ENCODE measurements at places on chromosomes 7 and 10.

- no peak for DNase-seq
These were observed 606.6 kb downstream of the KCNMA1 start for GRCh38 chr10:77030974-77031373.

GRCh38 chr7:41133690-41134299 lies 569.1 kb downstream of the INHBA start:
- DNase-seq, result peak; percentile 19

DNA sequence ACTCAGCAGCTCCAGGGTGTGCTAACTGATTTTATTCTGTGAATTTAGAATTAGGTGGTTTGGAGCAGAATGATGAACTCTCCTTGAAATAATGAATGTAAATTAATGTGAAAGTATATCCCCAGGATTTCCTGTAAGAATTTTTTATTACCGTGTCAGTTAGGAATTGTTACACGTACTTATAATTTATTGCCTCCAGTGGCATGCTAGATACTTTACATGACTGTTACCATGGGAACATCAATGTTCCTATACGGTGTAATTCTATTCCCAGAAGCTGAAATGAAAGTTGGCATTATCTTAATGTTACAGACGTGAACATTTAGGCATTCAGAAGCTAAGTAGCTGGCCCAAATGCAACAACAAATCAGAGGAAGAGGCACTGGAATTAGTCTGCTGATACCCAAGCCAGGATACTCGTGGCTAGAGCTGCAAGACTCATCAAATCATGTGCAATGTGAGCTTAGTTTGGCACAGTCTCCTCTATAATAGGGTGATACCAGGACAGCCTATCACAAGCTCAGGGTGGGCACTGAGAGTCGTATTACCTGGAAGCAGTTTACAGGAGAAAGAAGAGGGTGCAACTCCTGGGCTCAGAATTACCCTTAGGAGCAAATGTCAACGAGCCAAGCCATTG lies 30.0 kb upstream of the PRKAR2B start:
- no peak for DNase-seq

GRCh38 chr7:66099551-66100407 lies 14.9 kb upstream of the CRCP start:
- DNase-seq, result peak; percentile 87

DNA sequence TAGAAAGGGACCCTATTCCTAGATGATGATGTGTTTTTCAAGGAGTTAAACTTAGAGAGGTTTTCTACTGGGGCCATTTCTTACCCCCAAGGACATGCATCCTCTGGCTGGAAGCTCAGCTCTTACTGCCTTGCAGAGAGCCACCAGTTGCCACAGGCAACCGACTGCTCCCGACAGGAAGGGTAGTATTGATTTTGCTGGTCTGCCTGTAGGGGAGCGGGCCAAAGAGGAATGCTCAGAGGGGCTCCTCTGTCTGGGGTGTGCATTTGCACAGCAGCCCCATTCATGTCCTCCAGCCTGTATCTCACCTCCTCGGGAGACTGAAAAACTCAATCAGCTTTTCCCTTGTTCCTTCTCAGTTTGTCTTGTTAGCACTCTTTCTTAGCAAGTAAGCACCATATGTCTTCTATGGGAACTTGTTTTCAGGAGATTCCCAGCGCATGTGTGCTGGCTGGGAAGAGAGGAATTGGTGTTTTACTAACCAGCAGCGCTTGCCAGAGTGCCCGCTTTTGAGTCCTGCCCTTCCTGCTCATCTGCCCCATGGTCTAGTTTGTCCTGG lies 739.0 kb upstream of the GALNT17 start:
- no peak for DNase-seq

GRCh38 chr7:19095353-19095860 lies 22.0 kb downstream of the TWIST1 start:
- DNase-seq, result no peak

GRCh38 chr10:116110736-116111135 lies 162.3 kb downstream of the GFRA1 start:
- DNase-seq, result no peak

DNA sequence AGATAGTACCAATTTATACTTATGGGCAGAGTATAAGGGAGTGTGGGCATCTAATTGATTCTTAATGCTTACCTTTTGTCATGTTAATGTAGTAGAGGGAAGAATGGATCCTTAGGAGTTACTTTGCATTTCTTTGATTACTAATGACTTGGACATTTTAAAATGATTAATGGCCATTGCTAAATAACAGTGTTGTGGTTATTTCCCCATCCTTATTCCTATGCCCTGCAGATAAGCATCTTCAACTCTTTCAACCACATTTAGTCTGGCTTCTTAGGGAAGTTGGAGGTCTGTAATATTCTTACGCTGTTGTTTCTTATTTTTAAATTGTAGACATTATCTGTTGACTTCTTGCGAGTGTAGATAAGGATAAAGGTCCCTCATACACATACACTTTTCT lies 37.2 kb downstream of the KAT6B start:
- no peak for DNase-seq

DNA sequence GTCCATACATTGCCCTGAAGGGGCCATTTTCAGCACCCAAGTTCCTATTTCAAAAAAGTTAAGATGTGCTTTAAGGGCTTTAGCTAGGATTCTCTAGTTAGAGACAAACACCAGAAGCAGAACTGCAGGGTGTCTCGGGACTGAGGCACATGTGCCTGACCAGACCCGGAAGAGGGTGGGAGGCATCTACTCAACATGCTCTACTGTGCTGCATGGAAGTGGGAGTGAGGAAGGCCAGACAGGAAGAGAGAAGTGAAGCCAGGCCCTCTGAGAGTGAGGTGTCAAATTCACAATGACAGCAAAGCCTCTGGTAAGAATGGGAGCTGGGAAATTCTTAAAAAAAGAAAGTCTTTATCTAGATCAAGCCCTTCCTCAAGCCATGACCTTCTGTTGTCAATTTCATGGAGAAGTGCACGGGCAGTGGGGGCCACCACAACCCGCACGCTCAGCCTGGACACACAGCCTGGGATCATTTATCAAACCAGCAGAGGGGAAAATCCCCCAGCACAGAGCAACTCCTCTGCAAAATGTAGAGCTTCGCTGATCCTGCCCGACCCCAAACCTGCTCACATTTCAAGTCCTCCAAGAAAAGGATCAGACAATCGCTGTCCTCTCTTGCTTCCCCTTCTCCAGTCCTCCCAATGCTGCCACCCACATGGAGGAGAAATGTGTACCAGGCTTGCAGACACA lies 38.7 kb downstream of the PLXNA4 start:
- no peak for DNase-seq

DNA sequence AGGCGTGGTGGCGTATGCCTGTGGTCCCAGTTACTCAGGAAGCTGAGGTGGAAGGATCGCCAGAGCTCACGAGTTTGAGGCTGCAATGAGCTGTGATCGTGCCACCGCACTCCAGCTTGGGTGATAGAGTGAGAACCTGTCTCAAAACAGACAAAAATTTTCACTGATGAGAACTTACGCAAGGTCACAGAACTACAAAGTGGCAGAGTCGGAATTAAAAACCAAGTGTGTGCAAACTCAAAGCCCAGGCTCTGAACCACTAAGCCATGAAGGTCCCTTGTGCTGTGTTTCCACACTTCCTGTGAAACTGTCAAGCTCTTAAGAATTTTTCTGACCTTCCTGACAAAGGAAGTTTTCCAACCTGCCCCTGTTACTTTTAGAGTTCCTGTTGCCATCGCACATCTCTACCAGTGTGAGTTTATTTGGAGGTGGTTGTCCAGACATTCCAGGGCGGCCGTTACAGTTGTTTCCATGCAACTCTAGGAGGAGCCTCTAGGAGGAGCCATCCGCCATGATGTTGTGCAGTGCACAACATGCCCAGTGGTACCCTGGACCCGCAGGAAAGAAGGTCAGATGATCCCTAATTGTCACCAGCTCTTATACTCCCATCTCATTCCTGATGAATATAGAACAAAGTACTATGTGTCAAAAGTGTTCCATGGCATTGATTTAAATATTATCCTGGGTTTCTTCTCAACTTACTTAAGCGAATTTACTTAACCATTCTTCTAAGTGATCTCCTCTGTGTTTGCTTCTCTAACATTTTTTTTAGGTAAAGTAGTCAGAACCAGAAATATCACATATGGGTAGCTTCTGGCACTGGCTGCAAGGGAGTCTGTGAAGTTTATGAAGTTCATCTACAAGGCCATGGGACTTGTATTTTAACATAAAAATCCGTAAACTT lies 49.0 kb upstream of the LYZL1 start:
- peak; percentile 38 for DNase-seq

DNA sequence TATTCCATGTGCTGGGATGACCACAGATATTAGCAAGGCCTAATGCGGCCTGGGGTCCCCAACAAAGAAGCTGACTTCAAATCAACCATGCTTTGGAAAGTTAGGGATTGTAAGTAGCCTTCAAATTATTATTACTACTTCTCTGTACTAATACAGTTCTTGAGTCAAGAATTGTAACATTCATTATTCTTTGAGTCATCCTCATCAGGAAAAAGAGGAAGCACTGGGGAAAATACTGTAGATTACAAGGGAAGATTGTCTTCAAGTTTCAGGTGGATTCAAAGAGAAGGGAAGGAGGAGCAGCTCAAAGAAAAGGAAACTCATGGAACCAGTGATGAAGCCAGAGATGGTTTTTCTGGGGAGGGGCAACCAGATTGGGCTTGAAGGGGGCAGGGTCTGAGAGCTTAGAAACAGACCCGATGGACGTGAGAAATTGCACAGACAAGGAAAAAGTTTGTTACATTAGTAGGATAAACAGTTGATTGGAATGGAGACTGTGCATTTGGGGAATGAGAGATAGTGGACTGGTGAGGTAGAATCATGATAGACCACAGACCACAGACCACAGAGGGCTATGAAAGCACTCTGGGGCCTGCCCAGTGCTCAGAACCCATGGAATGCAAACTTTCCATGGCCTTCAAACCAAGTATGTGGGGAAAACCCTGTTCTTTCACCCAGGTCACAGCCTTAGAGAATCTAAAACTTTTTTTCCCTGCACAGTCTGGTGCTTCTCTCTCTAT lies 209.9 kb downstream of the ZNF365 start:
- no peak for DNase-seq

- DNase-seq, result peak; percentile 76
These were observed 6.6 kb upstream of the TMEM184A start for GRCh38 chr7:1562597-1563051.

DNA sequence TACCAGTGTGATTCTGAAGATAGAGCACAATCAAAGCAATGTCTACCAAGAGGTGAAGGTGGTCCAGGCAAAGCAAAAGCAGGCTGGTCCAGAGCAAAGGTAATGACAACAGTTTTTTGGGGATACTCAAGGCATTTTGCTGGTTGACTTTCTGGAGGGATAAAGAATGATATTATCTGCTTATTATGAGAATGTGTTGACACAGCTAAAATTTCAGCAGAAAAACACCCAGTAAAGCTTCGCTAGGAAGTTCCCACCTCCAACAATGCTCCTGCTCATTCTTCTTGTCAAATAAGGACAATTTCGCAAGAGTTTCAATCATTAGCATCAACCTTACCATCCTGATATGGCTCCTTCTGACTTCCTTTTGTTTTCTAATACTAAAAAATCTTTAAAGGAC lies 24.1 kb downstream of the GPR85 start:
- DNase-seq, result no peak

DNA sequence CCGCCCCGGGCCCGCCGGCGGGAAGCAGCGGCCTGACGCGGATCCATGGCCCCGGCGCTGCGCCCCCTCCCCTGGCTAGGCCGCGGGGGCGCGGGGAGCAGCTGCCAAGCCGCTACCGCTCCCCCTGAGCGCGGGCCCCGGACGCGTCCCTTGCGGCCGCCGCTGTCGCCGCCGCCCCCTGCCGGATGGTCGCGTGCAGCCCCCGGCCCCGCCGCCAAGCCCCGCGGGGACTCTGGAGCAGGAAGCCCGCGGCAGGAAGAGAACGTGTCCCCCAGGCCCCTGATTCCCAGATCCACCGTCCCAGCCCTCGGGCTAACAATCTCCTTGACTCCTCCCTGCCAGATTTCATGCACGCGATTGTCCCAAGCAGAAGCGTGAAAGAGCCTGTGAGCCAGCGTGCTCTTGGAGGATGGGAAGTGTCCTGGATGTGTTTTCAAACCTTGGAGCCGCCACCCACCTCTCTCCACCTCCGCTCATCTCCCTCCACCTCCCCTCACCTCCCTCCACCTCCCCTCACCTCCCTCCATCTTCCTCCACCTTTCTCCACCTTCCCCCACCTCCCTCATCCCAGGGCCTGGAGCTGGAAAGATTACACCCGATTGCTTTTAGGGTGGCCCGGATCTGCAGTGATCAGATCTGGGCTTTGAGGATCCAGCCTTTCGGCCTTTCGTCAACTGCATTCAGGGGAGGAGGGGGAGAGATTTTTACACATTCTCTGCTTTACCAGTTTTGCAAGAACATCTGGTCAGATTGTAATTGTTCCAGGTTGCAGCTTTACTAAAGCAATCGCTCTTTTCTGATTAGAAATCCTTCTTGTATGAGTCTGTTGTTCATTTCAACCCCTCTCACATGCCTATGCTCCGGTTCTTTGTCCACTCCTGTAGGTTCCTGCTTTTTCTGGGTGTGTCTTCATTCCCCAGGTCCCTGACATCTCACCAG lies 570 bp upstream of the PRTFDC1 start:
- peak; percentile 55 for DNase-seq

GRCh38 chr7:11540271-11540761 lies 291.7 kb downstream of the THSD7A start:
- DNase-seq, result peak; percentile 82

- DNase-seq, result no peak
These were observed 20.4 kb upstream of the BLOC1S2 start for GRCh38 chr10:100306861-100307260.

DNA sequence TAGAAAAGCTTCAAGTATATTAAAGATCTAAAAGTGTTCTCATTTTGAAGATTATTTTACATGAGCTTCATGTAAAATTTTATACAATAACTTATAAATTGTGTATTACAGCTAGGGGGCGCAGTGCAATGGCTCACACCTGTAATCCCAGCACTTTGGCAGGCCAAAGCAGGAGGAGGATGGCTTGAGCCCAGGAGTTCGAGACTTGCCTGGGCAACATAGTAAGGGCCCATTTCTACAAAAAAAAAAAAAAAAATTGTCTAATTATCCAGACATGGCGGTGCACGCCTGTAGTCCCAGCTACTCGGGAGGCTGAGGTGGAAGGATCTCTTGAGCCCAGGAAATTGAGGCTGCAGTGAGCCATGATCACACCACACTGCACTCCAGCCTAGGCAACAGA lies 16.6 kb downstream of the ACBD5 start:
- DNase-seq, result peak; percentile 13

Measured in SK-N-DZ (cell line).